ENCODE measurements at places on chromosomes 13 and 19.

GRCh38 chr13:94217370-94217769 is 262.1 kb downstream of the DCT start:
- no peak for DNase-seq

GRCh38 chr13:46160471-46161066 is 21.4 kb downstream of the LCP1 start:
- peak; percentile 77 for DNase-seq

- peak; percentile 79 for DNase-seq
Measured at GRCh38 chr19:1445185-1445931, 4.6 kb upstream of the APC2 start.

- DNase-seq = peak; percentile 3
Measured at GRCh38 chr13:39148513-39148961, 110.3 kb downstream of the NHLRC3 start.

DNA sequence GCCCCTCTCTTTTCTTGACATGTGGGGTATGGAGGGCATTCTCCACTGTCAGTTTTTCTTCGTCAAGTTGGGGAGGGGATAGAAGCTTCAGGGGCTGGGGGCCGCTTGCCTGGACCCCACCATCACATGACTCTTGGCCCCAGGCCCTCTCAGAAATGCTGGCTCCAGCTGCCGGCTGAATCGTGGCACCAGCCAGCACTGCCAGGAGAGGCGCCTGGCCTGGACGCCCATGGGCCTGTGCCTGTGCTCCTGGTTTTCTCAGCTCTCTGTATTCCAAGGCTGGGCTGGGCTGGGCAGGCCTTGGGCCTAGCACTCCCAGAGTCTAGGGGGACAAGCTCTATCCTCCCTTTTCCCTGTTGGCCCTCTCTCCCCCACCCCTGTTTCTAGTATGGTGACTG is 38.6 kb downstream of the LYL1 start:
- no peak for DNase-seq

- DNase-seq = no peak
Measured at GRCh38 chr13:51243832-51244231, 21.6 kb downstream of the FAM124A start.

GRCh38 chr13:100600915-100601314 is 12.3 kb upstream of the GGACT start:
- DNase-seq = no peak

GRCh38 chr13:77674852-77675251 is 22.6 kb upstream of the SLAIN1 start:
- no peak for DNase-seq

- DNase-seq = peak; percentile 67
Measured at GRCh38 chr13:23921451-23921888, 24.2 kb upstream of the C1QTNF9B start.

DNA sequence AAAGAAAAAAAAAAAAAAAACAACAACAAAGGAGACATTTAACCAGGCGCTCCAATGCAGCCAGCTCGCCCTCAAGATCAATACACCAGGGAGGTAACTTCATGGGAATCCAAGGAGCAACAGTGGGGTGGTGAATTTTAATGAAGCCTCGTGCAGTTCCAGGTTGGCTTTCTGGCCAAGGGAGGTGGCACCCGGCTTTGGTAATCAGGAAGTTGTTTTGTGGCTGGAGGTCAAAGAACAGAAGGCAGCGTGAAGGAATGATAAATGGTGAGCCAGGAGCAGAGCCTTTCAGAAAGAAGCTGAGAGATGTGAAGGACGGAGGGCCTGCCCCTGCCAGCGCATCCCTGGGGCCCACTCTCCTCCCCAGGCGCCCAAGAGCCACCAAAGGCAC is 188.2 kb upstream of the TSC22D1 start:
- no peak for DNase-seq

GRCh38 chr13:67138970-67139369 is 91.2 kb downstream of the PCDH9 start:
- no peak for DNase-seq

GRCh38 chr13:95099541-95099940 is 201.7 kb downstream of the ABCC4 start:
- no peak for DNase-seq

GRCh38 chr19:10603084-10603872 is 16.2 kb upstream of the AP1M2 start:
- DNase-seq = no peak

GRCh38 chr13:110244071-110244830 is 62.7 kb downstream of the COL4A1 start:
- DNase-seq = no peak

- DNase-seq = no peak
Measured at GRCh38 chr19:41193430-41194156, 574 bp downstream of the CYP2S1 start.

GRCh38 chr13:31846961-31847752 is 107.8 kb downstream of the RXFP2 start:
- DNase-seq = peak; percentile 18

GRCh38 chr13:102846261-102847015 is 606 bp downstream of the ERCC5 start:
- peak; percentile 72 for DNase-seq

- no peak for DNase-seq
Measured at GRCh38 chr13:106714271-106714982, 146.5 kb upstream of the ARGLU1 start.

DNA sequence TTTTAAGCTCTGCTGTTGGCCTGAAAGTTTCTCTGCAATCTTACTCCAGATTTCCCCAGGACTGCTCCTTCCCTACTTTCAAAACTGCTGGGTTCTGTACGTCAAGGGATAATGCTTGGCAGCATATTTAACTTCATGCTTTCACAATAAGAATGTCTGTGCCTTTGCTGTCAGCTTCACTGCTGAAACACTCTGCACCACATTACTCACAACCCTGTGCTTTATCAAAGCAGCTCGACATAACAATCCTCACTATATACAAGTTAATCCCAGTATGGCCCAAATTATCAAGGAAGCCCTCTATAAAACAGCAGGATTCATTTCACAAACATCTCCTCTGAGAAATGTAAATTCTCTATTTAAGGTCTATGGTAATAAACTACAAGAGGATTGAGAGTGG is 17.5 kb downstream of the LATS2 start:
- no peak for DNase-seq

GRCh38 chr13:33697926-33698325 is 120.0 kb upstream of the RFC3 start:
- no peak for DNase-seq

DNA sequence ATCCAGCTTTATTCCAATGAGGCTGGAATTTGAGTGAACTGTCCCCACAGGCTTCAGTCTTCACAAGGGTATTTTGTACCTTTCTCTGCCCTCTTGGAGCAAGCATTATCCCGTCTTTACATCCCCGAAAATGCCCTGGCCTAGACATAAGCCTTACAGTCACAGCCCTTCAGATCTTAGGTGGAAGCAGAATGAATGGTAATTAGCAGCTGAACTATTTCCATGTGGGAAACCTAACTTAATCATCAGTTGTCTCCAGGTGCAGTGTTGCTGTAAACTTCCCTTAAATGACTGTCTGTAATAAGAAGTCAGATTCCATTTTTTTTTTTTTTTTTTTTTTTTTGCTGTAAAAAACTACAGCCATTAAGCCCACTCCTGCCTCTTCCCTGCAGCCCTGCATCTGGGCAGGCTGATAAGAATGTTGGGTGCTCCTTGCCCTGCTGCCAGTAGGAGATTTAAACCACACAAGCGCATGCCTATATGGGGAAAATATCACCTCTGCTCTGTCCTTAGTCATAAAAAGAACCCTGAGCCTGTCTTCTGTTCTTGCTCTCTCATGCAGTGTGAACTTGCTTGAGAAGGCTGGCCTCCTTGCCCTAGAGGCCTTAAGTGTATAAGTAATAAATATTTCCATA is 426.8 kb upstream of the SLITRK5 start:
- DNase-seq = no peak

GRCh38 chr19:16772841-16773240 is 53.2 kb downstream of the NWD1 start:
- DNase-seq = no peak

DNA sequence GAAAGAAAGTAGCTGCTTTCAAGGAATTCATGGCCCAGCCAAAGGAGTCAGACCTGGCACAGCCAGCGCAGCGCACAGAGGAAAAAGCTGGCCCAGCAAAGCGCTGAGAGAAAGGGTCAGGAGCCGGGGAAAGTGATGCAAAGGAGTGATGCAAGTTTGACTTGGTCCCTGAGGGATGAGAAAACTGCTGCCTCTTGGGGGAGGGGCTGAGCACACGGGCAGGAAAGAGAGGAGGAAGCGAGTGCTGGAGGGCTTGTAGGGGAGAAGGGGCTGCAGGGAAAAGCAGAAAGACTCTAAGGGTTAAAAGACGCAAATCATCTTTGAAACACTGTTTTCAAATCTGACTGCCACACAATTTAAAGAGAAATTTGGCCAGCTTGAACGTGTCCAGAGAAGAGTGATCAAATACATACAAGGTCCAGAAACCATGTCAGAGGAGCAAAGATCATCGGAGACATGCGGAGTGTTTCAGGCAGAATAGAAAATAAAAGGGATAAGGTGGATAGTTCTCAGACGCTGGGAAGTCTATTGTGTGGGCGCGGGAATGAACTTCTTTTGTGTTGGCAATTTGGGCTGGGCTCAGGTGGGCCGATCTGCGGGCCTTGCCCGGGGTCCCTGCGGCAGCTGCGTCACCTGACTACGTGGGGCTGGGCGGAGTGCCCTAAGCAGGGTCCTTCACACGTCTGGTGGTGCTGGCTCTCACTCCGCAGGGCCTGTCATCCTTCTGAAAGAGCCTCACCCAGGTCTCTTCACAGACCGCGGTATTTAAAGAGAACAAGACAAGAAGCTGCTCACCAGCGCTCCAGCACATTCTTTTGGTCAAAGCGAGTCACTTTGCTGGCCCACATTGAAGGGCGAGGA is 18.1 kb downstream of the N4BP2L1 start:
- DNase-seq = no peak

GRCh38 chr13:68173111-68173510 is 943.0 kb upstream of the PCDH9 start:
- no peak for DNase-seq

DNA sequence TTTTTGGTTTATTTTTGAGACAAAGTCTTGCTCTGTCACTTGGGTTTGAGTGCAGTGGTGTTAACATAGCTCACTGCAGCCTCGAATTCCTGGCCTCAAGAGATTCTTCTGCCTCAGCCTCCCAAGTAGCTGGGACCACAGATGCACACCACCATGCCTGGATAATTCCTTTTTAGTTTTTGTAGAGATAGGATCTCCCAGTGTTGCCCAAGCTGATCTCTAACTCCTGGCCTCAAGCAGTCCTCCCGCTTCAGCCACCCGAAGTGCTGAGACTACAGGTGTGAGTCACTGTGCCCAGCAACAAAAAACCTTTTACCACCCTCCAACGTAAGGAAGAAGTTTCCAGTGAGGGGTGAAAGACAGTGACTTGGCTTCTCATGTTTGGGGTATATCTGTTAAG is 81.1 kb upstream of the TSHZ3 start:
- DNase-seq = no peak

DNA sequence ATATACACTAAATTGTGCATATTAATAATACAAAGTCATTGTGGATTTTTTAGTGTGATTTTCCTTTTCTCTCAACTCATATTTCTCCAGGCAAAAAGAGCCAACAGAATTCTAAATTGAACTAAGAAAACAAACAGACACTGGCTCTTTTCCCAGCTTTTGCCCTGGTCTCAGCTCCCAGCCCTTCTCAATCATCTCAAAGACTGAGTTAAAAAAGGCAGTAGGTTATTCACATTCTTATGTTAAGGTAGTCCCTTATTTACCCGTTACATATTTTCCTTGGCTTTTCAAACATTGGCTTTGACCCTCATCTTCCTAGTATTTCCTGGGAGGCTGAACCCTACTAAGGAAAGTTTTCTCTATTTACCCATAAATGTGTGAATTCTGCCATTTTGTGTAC is 753.6 kb downstream of the LIG4 start:
- no peak for DNase-seq

GRCh38 chr19:41887711-41888382 is 4.9 kb downstream of the ARHGEF1 start:
- DNase-seq = no peak

DNA sequence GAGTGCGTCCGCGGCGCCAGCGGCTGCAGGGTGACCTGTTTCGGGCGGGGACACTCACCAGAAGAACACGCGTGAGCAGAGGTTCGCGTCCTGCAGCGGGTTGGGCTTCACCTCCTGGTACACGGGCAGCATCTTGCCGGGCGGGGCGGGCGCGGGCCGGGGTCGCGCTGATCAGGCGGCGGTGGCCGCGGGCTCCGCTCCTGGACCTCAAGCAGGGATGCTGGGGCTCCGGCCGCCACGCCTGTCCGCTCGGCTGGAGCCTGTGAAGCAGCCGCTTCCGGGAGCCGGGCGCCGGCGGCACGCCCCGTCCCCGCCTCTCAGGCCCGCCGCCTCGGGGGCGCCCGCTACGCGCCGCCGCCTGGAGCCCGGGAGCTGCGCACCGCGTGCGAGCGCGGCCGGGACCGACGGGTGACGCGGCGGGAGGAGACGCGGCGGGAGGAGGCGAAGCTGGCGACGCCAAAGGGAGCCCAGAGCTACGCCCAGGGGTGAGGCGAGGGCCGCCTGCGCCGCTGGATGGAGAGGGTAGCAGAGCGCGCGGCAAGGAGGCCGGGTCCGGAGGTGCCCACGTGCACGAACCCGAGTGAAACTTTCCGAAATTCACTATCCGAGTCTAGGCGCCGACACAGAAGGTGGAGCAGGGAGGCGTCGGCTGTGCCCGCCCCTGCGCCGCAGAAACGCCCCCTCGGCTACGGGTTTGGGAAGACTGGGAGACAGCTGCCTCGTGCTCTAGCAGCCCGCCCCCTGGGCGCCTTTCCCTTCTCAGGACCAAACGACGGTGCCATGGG is at the start of gene ABCC4:
ABCC4 (minus strand) TSS at position 269 of the 785 bp plus-strand sequence; CDS start at position 132, 137 bp downstream.
- DNase-seq = peak; percentile 85

GRCh38 chr19:31231237-31231636 is 118.0 kb downstream of the TSHZ3 start:
- no peak for DNase-seq

DNA sequence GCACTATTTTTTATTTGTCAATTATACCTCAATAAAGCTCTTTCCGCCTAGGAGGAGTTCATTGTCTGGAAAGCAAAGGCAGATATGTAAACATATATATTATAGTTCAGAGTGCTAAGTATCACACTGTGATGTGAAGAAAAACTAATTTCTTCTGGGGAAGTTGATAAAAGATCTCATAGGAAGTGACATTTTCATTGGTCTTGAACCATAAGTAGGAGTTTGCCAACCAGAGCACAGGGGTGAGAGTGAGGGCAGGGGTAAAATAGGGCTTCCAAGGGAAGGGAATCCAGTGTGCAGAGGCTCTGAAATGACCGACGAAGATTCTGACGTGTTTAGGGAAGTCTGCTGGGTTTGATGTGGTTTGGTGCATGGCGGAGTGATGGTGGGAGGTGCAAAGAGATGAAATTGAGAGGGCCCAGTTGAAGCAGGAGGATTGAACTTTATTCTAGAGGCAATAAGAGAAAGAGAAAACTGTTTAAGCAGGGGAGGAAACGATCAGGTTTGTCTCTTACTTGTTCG is 780 bp upstream of the GTF2F2 start:
- DNase-seq = peak; percentile 44

- no peak for DNase-seq
Measured at GRCh38 chr13:114105521-114106225, 26.8 kb downstream of the RASA3 start.

DNA sequence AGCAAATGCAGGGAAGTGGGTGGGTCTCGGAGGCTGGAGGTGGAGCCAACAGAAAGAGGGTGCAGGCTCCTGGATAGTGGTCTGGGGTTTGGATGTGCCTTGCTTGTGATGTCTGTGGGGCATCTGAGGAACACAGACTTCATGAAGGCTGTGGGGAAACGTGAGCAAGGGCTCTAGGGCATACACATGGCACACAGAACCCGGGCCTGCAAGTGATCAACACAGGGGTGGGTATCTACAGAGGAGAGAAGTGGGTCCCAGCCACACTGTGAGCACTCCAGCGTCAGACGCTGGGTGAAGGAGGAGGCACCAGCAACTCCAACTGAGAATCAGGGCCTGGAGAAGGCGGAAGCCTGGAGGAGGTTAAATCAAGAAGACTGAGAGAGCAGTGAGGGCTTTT is 5.4 kb upstream of the UBE2M start:
- DNase-seq = no peak

Measured in suppressor macrophage treated with lipopolysaccharide for 4 hours (primary cell).